ENCODE measurements at places on chromosomes 1 and 21. TPM values are rescaled to one million over a fixed set of nuclear protein-coding genes. Genes with fewer than 3 reads are reported as not detected.

ASTN1 gene
- 4.3 TPM for polyA plus RNA-seq

SEMA4A gene
- polyA plus RNA-seq, result 3.3 TPM

SPATA45 gene
- polyA plus RNA-seq, result not detected

SAMD13 gene
- polyA plus RNA-seq, result 8.6 TPM

FGR gene
- 2.3 TPM for polyA plus RNA-seq

LEMD1 gene
- not detected for polyA plus RNA-seq

MROH7 gene
- 2.0 TPM for polyA plus RNA-seq

C1orf141 gene
- not detected for polyA plus RNA-seq

ERG gene
- 14.3 TPM for polyA plus RNA-seq

DNA sequence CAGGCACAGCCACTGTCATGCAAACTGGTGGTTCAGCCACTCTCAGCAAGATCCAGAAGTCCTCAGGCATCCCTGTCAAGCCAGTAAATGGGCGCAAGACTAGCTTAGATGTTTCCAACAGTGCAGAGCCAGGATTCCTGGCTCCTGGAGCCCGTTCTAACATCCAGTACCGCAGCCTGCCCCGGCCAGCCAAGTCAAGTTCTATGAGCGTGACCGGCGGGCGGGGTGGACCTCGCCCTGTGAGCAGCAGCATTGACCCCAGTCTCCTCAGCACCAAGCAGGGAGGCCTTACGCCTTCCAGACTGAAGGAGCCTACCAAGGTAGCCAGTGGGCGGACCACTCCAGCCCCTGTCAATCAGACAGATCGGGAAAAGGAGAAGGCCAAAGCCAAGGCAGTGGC is 46.6 kb upstream of the IPO9 start:
- DNase-seq, result no peak

DNA sequence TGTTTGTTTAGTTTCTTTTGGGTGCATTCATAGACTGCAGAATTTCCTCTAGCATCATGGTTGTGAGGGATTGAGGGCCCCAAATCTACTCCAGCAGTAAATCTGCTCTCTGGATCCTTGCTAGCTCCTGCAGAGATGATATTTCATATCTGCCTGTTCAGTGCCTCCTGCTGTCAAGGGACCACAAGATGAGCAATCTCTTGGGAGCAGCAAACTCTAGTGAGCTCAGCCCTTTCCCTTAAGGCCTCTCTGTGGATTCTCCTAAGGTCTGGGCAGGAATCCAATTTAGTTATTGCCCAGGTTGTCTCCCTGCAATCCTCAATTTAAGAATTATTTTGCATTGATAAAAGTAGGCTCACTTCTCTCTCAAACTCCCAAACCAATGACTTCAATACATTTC is 76.9 kb downstream of the RGS18 start:
- no peak for DNase-seq

DNA sequence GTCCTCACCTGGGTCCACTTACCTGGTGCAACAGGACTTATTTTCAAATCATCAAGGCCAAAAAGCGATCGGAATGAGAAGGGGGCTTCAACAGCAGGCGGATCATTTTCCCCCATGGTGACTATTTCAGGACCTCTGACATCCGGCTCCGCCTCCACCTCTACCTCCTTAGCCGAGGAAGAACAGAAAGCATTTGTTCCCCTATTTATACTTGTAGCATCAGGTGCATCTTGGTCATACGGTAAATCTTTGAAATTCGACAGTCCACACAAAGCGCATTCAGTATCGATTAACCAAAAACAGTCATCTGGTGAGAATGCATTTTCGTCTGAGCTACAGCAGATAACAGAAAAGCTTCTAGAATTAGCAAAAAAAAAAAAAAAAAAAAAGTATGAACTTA is 550 bp downstream of the TMPRSS3 start:
- no peak for DNase-seq

GRCh38 chr1:39490596-39491145 is 765 bp upstream of the BMP8A start:
- DNase-seq, result no peak

- no peak for DNase-seq
Measured at GRCh38 chr1:155858800-155859233, 550 bp upstream of the SYT11 start.

DNA sequence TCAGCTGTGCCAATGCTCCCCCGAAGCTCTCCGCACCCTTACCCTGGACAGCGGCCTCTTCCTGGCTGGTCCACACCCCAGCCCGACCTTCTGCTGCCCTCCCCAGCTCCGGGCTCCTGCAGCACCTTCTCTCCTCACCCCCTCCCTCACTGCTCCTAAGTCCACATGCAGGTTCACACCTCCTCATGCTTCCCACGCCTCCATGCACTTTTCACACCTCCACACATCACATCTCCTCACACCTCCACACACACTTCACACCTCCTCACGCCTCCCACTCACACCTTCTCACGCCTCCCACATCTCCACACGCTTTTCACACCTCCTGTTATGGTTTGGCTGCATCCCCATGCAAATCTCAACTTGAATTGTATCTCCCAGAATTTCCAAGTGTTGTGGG is 18.9 kb downstream of the GPR137B start:
- DNase-seq, result no peak

DNA sequence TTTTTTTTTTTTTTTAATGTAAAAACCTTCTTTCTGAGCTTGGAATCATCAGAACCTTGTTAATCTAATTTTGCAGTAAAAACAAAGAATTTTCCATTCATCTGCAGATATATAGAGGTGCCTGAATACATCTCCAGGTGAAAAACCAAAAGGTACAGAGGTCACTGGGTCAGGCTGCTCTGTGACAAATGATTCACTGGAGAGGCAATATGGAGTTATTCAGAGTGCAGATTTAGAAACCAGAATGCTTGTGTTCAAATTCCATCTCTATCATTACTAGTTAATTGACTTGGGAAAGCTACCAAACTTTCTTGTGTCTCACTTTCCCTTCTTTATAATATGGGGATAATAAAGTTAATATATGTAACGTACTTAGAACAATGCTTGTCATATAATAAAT is 51.5 kb upstream of the C1orf53 start:
- DNase-seq, result no peak

GRCh38 chr1:9654051-9654833 is 2.7 kb downstream of the PIK3CD start:
- DNase-seq, result peak; percentile 57

GRCh38 chr1:185551008-185551407 is 183.2 kb upstream of the HMCN1 start:
- DNase-seq, result peak; percentile 24

GRCh38 chr1:162997499-162998285 is 71.5 kb upstream of the RGS4 start:
- no peak for DNase-seq

- DNase-seq, result peak; percentile 10
Measured at GRCh38 chr1:215273838-215274516, 191.4 kb downstream of the KCNK2 start.

DNA sequence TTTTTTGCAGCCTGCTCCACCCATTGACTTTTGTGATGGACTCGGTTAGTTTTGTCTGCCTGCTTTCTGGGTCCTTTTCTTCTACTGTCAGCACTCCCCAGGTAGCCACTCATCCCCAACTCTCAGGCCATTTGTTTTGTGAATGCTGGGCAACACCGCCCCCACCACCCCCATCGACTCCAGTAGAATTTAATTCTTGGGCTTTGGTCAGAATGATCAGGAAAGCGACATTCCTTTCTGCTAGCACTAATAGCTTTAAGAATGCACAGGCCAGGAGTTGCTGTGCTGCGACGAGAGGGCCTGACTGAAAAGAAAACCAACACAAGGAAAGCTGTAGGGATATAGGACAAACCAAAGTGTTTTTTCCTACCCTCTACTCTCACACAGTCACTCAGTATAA is 144.4 kb downstream of the CDC7 start:
- DNase-seq, result no peak

DNA sequence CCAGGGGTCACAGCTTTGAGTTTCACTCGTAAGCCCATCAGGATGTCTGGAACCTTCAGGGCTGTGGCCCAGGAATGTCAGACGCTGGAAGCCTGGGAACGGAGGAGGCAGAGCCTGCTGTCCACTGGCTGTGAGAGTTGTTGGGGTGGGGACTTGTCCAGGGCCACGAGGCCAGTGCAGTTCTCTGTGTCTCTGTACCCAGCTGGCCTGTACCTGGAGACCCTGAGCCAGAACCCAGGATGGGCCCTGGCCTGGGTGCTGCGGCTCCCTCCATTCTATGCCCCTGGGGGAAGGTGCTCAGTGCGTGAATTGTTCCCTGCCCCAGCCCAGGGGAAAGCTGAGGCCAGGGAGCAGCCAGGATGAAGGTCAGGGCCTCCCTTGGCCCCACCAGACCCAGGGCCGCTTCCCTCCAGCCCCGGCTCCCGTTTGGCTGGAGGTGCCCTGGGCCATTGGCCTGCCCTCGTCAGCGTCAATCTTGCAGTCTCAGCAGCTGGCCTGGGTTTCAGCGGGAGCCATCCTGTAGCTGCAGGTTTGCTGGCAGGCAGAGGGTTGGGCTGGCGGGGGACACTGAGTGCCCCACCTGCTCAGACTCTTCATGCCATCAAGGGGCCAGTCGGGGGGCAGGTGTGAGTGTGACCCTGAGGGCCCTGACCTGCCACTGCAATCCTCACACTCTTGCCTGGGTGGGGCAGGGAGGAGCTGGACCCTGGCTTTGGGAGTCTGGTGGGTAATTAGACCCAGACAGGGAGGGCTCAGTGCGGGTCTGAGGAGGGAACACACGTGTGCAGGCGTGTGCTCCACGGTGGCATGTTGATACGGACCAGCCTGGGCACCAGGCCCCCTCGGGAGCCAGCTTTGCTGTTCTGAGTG is 724 bp upstream of the CALML6 start:
- DNase-seq, result peak; percentile 81

GRCh38 chr1:9929431-9930385 is 13.5 kb downstream of the LZIC start:
- DNase-seq, result peak; percentile 13

- no peak for DNase-seq
Measured at GRCh38 chr1:51242546-51242945, 6.5 kb downstream of the RNF11 start.

- DNase-seq, result no peak
Measured at GRCh38 chr1:223718850-223719249, 6.5 kb downstream of the CAPN2 start.

GRCh38 chr1:27563591-27564471 is 40.1 kb downstream of the AHDC1 start:
- no peak for DNase-seq

All from muscle of leg (tissue), 16 donors.